ENCODE measurements at places on chromosomes 7 and 10.

- DNase-seq, result no peak
These were observed 6.2 kb upstream of the MBL2 start for GRCh38 chr10:52778511-52779392.

DNA sequence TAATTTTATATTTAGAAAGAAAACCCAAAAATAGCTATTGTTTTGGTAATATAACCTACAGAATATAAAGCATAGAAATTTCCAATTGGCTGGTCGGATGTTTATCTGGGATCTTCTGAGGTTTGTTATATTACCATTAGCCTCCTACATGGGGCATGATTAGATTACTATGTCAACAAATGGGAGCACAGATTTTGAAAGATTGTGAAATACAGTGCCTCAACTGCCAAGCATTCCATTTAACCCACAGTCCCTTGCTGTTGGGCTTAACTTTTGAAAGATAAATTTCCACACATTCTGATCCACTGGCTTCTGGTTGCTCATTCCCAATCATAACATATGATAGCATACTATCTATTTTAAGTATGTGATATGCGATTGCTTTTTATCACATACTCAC is 455.4 kb upstream of the C7orf33 start:
- DNase-seq, result no peak

DNA sequence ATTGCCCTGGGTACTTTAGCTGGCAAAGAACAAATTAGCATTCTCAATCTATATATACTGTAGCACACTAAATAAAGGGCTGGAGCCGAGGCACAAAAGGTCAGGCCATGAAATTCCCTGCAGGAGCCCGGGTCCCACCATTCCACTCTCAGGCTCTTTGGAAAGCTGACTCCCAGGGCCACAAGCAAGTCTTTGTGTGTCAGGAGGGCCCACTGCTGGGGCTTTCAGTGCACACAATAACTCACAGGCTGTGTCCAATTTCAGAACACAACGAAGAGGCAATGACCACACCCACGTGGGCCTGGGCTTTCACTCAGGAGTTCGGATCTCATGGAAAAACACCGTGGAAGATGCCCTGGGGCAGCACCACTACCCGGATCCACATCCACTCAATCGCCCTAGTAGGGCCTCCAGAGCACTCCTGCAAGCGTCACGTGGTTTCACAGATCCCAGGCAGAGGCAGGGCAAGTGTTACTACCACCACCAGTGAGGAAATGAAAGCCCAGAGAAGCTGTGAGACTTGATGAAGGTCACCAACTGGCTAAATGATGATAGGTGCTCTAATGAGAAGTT is 60.3 kb downstream of the COBL start:
- no peak for DNase-seq

- DNase-seq, result no peak
These were observed 42.7 kb downstream of the HTRA1 start for GRCh38 chr10:122503886-122504609.

DNA sequence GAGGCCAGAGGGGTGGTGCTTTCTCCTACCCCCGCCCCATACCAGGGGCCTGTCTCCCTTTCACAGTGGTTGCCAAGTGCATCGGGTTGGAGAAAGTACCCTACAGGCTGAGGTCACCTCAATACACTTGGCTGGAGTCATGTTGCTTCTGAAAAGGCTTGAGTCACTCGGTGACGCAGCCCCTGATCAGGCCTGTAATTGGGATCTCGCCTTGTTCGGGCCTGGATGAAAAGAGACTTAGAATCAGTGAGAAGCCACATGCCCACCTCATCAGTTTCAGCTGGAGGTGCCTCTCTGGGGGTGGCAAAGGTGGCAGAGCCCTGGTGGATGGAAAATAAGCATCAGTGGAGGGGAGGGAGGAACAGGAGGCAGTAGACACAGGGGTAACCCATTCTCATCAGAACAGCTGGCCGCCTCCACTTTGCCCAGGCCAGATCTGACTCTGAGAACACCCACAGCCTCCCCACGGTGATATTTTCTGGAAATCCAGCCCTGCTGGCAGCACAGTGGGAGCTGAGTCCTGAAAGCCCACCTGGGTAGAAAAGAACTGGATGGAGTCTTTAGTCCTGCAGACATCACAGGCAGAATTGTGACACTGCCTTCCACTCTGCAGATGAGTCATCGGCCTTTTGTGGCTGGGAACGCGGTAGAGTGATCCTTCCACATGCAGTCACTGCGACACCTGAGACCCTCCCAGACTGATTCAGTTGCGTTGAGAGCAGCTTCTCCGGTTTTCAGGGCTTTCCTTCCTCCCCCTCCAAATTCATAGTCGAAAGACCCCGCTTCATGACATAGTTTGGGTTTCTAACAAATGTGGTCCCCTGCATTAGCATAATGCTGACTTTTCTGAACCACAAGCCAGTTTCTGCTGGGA is 108.0 kb downstream of the GRK5 start:
- DNase-seq, result no peak

GRCh38 chr7:157432957-157433576 is 96.3 kb downstream of the DNAJB6 start:
- DNase-seq, result peak; percentile 40

DNA sequence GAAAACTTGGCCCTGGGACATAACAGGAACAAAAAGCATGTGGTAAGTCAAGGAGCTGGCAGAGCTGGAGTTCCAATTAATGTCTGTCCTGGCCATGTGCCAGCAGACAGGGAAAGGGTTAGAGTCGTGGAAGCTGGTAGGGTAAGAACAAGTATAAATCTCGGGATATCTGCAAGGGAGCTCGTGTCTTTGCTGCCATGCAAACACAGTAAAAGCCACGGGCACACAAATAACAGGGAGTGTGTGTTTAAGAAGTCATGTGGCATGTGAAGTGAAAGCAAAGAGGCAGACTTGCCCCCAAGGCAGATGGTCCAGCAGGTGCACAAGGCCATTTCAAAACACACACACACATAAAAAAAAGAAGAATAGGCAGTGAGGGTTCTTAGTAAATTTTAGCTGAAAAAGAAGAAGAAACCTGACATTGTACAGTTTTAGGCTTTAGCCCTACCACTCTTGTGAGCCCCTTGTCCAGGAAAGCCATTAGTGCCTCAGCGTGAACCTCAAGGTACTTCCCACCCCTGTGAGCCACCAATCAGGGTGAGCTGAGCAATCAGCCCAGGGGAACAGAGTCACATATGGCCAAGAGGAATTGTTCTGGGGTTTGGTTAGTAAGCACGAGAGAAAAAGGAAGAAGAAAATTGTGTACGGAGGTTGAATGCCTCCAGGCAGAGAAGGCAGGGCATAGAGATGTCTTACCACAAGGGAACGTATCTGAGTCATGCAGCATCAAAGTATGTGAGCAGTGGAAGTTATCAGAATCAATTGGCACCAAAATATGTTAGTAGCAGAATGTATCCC is 32.8 kb upstream of the ARHGAP12 start:
- DNase-seq, result no peak

GRCh38 chr10:132078746-132079345 is 13.1 kb downstream of the JAKMIP3 start:
- DNase-seq, result no peak

- DNase-seq, result no peak
These were observed 351.9 kb upstream of the NPVF start for GRCh38 chr7:25580141-25580540.
